ENCODE measurements at places on chromosomes 1 and 21.
A peak's percentile ranks its signal among the peaks of the same experiment; 100 is the strongest.

DNA sequence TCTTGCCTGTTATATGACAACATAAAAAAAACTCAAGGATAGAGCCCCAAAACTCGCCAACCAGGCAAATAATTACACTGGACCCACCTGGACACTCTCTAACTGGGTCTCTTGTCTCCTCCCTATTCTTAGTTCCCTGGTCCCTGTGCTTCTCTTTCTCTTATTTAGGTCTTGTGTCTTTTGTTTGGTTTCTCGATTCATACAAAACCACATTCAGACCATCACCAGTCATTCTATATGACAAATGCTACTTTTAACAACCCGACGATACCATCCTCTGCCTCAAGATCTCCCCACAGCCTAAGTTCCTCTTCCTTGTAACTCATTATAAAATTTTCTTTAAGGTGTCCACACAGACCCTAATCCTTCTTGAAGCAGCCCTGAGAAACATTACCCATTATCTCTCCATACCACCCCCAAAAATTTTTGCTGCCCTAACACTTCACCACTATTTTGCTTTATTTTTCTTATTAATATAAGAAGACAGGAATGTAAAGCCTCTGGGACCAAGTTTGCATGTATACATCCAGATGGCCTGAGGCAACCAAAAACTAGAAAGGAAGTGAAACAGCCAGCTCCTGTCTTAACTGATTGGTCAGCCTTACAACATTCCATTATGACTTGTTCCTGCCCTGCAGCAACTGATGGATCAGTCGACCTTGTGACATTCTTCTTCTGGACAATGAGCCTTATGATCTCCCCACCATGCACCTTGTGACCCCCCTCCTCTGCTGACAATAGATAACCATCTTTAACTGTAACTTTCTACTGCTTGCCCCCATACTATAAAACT lies 638.2 kb downstream of the AMY1C start:
- DNase-seq: no peak

DNA sequence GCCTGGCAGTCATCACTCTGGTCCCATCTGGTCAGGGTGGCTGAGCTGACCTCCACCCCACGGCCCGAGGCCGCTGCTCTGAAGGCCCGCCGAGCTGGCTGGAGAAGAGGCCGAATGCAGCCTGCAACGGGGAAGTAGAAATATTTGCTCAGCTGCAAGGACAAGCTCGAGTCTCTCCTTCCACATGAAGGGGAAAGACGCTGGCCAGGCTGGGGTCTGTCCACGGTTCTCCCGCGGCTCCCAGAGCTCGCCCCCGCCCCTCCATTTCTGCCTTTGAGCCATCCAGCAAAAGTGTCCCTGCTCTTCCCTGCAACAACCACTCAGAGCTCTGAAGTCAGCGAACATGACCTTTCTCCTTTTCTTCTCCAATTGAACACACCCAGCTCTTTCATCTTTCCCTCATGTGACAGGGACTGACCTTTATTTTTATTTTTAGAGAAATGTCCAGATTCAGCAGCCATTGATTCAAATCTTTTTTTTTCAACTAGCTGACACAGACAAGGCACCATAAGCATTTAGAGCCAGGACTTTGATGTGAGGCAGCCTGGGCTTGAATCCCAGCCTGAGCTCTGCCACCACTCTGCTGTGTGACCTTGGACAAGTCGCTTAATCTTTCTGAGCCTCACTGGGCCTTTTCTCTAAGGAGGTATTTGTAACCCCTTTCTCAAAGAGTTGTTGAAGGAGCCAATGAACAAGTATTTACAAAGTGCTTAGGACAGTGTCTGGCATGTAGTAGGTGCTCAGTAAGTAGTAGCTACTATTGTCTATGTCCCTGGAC lies 149.3 kb upstream of the WNT4 start:
- no peak for DNase-seq

- no peak for DNase-seq
Measured at GRCh38 chr1:234901491-234902049, 227.1 kb downstream of the TOMM20 start.

GRCh38 chr1:229579059-229579673 lies 20.7 kb upstream of the ABCB10 start:
- DNase-seq: peak; percentile 37

GRCh38 chr1:196461521-196461920 lies 146.7 kb downstream of the KCNT2 start:
- DNase-seq: no peak

GRCh38 chr1:5481889-5482288 lies 510.3 kb downstream of the NPHP4 start:
- no peak for DNase-seq

DNA sequence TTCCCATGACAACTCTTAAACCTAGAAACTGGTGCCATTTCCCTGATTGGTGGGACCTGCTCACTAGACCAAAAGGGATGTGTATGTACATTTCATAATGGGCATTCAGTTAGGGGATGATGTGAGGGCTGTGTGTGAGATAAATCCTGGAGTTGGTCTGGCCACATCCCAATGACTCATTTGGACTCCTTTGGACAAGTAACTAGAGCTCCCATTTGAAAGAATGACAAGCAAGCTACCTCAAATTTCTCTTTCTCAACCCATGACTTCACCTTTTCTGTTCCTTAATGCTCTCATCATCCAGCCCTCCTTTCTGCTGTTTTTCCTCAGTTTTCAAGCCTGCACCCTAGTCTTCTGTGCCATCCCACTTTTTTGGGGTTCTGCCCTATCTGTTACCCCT lies 27.9 kb downstream of the EBNA1BP2 start:
- DNase-seq: no peak

DNA sequence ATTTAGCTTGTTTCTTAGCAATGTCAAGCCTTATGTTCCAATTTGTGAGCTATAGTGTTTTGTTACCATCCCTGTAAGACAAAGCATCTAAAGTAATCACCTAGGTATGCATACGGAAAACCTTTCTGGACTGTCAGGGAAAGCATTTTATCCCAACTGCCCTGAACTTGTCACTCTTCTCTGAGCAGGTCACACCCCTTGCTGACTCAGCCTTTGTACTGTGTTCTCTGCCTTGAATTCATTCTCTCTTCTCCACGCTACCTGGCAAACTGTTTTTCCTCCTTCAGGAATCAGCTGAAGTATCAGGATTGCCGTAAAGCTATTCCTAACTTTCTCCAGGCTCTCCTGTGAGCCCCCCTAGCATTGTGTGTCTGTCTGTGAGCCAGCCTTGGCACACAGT lies 54.2 kb downstream of the PBX1 start:
- DNase-seq: no peak

DNA sequence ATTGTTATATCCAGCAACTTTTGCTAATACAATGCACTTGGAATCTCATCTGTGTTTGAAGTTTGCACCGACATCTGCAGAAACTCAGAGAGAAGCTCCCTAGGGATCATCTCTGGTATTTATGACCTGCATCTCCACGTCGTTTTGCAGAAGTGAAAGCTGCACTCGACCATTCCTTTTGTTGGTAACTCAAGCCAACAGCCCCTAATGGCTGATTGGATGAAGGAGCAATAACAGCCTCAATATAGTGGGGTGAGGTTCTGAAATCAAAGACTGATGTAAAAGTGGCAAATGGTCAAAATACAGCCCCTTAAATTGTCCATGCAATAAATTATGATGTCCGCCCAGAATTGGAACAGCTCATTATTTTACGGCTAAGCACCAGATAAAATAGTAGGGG lies 344.2 kb upstream of the KAZN start:
- DNase-seq: no peak

DNA sequence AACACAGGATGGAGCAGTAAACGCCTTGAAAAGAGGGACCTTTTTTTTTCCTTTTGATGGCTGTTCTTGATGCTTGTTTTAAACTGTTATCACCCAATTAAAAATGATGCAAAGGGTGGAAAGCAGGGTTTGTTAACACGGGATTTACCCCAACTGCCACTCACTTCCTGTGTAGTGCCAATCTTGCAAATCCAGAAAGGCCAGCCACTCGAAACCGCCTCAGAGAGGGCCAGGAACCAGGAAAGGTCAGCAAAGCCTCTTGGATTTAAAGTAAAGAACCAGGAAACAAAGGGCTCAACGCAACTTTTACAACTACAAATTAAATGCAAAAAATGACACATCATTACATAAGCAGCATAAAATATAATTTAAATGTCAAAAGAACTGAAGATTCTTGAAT lies 347.4 kb downstream of the PDE4B start:
- no peak for DNase-seq

DNA sequence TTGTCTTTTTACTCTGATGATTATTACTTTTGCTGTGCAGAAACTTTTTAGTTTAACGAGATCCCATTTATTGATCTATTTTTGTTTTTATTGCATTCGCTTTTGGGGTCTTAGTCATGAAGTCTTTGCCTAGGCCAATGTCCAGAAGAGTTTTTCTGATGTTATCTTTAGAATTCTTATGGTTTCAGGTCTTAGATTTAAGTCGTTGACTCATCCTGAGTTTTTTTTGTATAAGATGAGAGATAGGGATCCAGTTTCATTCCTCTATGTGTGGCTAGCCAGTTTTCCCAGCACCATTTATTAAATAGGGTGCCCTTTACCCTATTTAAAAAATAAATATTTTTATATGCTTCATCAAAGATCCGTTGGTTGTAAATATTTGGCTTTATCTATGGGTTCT lies 13.2 kb downstream of the MAN1C1 start:
- no peak for DNase-seq

DNA sequence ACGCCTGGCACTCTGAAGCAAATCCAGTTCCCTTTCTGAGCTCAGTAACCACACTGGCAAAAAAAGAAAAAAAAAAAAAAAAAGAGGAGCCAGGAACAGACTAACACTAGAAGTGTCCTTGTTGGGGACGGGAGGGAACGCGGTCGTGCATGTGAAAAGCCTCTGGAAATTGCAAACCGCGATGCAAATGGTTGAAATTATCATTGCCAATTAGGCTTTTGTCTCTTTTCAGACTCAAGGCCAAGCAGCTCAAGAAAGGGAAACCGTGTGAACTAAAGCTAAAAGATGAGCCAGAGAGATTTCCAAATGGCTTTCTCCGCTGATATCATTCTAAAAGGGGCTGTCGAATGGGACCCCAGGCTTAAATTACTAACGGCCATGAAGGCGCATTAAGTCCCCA lies 13.5 kb downstream of the TRABD2B start:
- DNase-seq: no peak

DNA sequence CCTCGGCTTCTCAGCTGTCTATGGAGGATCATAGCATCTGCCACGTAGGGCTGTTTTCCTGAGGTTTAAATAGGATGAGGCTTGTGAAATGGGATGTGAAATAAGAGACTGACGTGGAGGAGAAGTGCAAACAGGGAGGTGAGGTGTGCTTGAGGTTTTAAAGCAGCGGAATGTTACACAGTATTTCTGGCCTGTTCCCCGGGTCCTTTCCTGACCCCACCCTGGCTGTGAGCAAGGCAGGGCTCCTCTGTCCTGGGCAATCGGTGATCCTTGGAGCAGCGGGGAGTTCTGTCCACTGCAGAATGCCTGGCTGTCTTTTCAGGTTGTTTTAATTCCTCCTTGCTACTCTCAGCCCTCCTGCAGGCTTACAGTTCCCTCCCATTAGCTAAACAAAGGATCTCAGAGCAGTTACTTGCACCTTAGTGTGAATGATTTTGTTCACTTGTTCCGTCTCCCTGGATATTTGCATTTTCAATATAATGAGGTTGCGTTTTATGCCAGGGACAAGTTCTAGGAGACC lies 38.6 kb downstream of the LHX4 start:
- DNase-seq: no peak

- no peak for DNase-seq
Measured at GRCh38 chr1:154770897-154771594, 99.0 kb downstream of the KCNN3 start.

DNA sequence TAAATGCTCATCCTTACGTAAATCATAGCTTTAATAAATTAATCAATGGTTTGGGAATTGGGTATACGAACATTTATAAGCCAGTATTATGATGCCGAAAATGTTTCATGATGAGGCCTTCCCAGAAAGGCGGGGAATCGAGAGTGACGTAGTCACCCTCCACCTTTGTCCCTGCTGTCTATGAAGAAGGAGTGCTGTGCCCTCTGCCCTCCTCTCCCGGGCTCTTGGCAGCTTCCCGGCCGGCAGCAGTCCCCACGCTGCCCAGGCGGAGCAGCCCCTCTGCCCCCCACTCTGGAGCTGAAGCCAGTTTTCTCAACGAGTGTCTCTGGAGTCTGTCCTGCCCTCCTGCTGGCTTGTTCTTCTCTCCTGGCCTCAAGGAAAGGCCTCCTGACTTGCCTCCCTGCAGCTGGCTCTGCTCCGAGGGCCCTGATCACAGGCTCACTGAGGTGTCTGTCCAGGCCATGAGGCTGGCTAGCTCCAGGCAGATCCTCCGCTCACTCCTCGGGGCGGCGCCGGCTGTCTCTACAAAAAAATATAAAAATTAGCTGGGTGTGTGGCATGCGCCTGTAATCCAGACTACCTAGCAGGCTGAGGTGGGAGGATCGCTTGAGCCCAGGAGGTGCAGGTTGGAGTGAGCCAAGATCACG lies 150.7 kb upstream of the COL6A1 start:
- no peak for DNase-seq

- DNase-seq: no peak
Measured at GRCh38 chr1:31769720-31770390, 5.7 kb upstream of the ADGRB2 start.

DNA sequence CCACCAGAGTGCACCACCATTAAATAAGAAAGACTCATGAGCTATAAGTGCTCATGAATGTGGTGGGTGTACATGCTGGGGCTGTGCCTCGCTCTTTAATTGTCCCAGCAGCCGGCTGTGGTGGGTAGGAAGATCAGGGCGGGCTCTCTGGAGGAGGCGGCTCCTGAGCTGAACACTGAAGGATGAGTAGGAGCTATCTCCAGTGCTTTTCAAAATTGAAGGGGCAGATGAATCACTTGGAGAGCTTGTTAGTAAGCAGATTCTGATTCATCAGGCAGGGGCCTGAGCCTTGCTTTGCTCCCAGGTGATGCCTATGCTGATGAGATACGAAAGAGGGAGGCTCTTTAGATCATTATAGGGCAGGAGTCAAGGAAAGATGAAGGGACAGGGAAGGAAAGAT lies 54.1 kb downstream of the ETS2 start:
- DNase-seq: no peak

DNA sequence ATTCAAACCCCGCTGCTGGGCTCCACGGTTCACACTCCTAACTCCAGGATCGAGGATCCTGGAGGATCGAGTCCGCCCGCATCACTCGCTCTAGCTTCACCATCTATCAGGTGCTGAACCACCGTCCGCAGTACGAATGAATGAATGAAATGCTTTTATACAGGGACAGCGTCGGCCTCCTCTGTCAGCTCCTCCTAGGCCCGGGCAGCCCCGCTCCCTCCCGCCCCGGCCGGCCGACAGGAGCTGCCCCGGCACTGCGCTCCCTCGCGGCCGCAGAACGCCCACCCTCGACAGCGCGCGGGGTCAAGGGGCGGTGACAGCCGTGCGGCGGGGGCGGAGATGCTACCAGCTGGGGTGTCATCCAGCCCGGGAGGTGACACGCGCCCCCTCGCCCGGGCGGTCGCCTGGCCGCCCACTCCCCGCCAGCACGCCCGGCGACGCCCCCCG lies 520 bp downstream of the ZBTB17 start:
- DNase-seq: no peak

GRCh38 chr1:245990315-245991022 lies 516.6 kb downstream of the SMYD3 start:
- no peak for DNase-seq

DNA sequence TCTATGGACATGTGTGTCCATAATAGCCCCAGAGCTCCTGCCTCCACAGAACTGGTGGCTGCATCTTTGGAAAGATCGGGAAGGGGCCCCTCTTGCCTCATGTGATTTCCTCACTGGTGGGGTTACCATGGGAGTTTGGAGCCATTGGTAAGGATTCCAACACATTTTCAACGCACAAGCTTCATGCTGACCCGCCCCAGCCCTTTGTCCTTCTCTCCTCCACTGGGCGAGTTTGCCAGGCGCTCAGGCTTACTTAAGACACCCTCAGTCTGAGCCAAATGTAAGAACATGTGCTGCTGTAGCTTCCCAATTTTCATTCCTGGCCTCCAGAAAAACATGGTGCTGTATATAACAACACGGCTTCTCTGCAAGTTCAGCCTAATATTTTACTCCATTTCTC lies 72.4 kb downstream of the ATP5PO start:
- DNase-seq: no peak

All from NCI-H1436 treated with DMSO at 0.1 percent for 48 hours (cell line).